ENCODE measurements at places on chromosomes 16 and 17. TPM values are rescaled to one million over a fixed set of nuclear protein-coding genes. Genes with fewer than 3 reads are reported as not detected.

CASKIN2 gene
- 8.7 TPM for total RNA-seq

FZD2 gene
- 15.9 TPM for total RNA-seq

LRRC59 gene
- total RNA-seq, result 125 TPM

SMIM22 gene
- not detected for total RNA-seq

CDRT15L2 gene
- total RNA-seq, result not detected

CBX1 gene
- 30.0 TPM for total RNA-seq

AXIN2 gene
- 5.1 TPM for total RNA-seq

VTN gene
- total RNA-seq, result not detected

KRTAP4-8 gene
- total RNA-seq, result not detected

RUNDC3A gene
- not detected for total RNA-seq

TBX21 gene
- not detected for total RNA-seq

Data from osteoblast (primary cell).